ENCODE measurements at places on chromosomes 4 and X.

GRCh38 chr4:2486981-2487380 lies 18.1 kb downstream of the RNF4 start:
- no peak for DNase-seq

- DNase-seq: peak; percentile 14
These were observed 2.1 kb upstream of the FAT1 start for GRCh38 chr4:186725469-186726425.

DNA sequence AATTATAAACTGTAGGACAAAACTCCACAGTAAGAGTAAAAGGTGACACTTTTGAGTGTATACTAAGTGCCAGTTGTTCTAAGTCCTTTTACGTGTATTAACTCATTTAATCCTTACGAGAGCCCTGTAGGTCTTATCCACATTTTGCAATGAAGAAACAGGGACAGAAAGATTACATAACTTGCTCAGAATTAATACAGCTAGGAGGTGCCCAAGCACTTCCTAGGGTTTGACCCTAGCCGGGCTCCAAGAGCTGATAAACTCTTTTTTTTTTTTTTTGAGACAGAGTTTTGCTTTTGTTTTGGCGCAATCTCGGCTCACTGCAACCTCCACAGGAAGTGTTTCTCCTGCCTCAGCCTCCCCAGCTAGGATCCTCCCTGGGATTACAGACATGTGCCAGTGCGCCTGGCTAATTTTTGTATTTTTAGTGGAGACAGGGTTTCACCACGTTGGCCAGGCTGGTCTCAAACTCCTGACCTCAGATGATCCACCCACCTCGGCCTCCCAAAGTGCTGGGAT lies 110.4 kb downstream of the UBE2K start:
- DNase-seq: no peak

DNA sequence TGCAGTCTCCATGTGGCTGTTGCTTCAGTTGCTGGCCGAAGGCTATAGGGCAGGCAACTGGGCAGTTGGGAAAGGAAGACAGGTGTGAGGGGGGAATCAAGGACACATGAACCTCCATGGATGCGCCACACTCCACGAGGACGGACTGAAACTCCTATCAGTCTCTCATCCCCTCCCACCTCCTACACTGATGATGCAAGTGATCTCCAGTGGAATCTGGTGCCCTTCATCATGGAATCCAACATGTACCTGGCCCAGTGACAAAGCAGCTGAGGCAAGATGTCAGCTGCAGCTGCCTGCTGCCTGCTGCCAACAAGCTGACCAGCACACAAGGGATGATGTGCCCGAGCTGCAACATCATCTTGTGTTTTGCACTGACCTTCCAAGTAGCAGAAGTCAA lies 26.0 kb upstream of the MGST2 start:
- DNase-seq: no peak

GRCh38 chr4:94722270-94722669 lies 35.5 kb upstream of the BMPR1B start:
- DNase-seq: no peak

DNA sequence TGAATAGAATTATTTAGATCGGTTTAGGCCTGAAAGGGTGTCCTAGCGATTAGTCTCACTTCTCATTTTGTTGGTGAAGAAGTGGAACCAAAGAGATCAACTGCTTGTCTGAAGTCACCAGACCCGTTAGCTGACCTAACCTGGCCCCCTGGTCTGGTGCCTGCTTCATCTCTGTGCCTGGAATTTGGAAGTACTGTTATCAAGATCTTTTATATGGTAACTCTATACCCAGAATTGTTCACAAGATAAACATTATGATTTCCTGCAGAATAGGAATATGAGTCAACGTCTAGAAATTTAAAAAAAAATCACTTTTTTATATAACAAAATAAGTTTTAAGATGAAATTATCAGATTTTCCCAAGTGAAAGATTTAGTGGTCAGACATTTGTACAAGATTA lies 37.2 kb downstream of the LRP2BP start:
- DNase-seq: no peak

GRCh38 chr4:1550122-1551070 lies 133.7 kb downstream of the FAM53A start:
- DNase-seq: no peak

DNA sequence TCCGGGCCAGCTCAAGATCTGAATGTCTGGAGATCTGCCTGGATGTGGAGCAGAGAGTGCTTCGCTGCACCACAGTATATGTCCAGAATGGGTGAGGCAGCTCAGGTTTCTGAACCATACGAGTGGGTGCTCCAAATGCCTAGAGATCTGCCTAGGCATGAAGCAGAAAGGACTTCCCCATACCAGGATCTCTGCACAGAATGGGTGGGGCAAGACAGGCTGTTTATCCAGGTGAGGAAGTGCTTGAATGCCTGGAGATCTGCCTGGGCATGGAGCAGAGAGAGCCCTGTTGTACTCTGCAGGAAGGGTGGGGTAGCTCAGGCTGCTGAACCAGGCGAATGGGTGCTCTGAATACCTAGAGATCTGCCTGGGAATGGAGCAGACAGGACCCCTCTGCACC lies 45.4 kb upstream of the MAGEC2 start:
- DNase-seq: no peak

Measured in activated CD4-positive, alpha-beta T cell treated with anti-CD3 and anti-CD28 coated beads, Interleukin-10, Interleukin-2, amounts not matched to agents 100 ng/mL and 50 ng/mL, durations not matched to agents 16 hours and 8 hours (primary cell).